ENCODE measurements at places on chromosomes 2 and 18.

DNA sequence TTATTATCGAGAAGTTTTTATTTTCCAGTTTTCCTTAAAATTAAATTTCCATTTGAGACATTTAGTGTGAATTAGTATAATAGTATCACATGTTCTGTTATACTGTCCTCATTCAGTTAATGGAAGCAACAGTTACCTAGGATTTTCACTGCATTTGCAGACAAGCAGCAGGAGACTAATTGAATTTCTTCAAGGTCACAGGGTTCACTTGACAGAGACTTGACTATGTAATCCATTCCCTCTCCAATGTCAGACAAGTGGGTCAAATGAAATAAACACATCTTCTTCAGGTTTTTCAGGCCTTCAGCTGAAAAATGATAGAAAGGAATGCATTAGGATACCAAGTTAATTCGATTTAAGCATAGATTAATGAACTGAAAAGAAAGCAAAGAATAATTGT lies 26.7 kb downstream of the NLRC4 start:
- DNase-seq: no peak

DNA sequence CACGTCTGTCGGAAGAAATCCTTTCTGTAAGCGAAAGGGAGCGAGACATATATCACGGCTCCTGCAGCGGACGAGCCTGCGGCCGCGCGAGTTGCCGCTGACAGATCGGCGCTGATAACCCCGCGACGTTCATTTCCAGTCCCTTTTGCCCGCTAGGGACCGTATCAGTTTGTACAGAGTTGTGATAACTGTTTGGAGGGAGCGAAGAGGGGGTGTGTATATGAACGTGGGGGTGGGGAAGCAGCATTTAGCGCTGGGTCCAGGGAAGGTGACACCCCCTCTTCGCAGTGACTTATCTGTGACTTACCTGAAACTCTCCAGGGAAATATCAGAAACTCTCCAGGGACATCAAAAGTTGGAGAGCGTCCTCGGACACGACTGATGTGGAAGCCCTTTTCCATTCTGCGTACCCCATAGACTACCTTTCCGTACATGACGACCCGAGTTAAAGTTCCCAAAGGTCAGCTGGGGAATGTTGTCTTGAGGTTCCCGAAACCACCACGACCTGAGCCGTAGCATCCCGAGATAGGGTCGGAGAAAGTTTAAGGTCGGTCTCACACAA lies 948 bp upstream of the GATA6 start:
- DNase-seq: peak; percentile 30

DNA sequence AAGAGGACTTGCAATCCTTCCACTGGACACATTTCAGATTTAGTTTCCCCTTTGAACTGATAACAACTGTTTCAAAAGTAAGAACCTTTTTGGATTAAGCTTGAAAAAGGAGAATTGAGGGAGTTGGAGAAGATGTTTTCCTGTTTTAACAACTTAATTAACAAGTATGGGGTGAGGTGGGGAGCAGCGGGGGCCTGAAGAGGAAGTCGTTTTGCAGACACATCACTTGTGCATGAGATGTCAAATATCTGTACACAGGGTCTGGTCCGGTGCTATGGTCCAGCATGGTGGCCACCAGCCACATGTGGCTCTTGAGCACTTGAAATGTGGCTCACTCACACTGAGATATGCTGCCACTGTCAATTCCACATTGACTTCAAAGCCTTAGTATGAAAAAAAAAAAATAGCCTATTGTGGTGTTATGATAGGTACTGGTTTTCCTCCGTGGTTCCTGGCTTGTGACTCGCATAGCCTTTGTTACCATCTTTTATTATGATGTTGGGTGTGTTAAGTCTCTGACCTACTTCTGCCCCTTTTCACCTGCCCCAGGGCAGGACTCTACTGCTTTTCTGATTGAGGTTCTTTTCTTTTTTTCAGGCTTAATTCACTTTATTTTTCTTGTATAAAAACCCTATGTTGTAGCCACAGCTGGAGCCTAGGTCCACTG lies 205.5 kb downstream of the BCL2 start:
- DNase-seq: no peak

GRCh38 chr2:47890711-47891368 lies 15.5 kb downstream of the FBXO11 start:
- DNase-seq: no peak

DNA sequence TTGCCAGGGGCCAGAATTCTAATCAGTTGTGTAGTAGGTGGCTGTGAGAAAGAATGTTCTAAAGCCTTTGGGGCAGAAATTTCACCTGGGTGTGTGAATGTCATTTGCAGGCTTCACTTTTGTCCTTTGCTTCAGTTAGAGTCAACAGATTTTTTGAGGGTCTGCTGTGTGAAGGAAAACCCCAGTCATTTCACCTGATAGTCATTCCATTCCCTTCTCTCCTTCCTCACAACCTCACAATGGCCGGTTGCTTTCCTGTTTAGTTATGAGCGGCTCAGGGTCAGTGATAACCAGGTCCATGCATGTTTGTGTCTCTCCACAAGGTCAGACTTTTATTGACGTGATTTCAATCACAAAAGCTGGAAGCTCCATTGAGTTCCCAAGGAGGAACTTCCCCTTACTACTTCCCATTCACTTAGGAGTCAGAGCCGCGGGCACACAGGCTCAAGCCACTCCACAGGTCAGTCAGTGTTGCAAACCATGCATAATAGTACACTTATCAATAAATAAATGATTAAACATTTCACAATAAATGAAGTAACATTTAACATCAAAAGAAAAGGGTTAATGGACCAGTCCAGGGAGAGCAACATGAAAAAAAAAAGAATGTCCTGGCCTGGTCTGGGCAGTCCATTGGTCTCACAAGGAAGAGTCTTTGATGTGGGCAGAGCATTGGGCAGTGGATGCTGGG lies 74.3 kb downstream of the NPAS2 start:
- DNase-seq: no peak

- DNase-seq: no peak
These were observed 128.0 kb upstream of the TACR1 start for GRCh38 chr2:75327334-75327733.

DNA sequence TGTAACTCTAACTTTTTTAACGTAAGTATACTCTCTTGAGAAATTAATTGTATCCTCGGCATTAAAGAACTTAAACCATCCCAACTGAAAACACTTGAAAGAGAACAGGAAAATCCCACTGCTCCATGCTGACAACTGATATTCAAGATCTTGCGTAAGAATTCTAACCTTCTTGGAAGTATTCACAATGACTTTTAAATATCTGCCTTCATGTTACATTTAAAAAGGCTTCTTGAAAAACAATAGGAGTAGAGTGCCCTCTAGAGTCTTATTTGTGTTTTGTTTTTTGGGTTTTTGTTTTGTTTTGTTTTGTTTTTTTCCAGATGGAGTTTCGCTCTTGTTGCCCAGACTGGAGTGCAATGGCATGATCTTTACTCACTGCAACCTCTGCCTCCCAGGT lies 65.4 kb upstream of the DNAJC10 start:
- no peak for DNase-seq

All from CD4-positive, alpha-beta T cell treated with Interleukin-21 for 1 hour (primary cell).